ENCODE measurements at places on chromosomes 1 and 21.

DNA sequence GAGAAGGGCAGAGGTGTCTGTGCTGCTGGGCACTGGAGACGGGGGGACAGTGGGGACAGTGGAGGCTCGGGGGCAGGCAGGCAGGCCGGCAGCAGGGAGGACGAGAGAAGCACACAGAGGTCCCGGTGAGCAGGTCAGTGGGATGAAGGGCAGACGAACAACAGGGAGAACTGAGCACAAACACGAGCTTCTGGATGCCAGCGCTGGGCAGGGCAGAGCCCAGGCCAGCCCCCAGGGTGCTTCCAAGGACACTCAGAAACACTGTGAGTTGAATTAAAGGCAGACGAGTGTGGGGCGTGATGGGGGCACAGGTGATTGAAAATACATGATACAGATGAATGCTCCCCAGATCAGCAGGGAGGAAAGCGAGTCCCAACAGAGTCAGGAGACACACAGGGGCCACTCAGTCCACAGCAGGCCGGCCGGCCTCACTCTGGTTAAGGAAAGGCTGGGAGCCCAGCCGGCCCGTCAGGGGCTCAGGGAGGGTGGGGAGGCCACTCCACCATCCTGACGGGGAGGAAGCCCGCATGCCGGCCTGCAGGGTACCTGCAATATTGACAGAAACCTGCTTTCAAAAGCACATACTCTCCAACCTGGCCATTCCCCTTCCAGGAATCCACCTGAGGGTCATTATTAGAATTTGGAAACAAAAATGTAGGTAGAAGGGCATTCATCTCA is 14.1 kb downstream of the SLC19A1 start:
- no peak for DNase-seq

- no peak for DNase-seq
Measured at GRCh38 chr1:235434001-235434400, 66.8 kb downstream of the TBCE start.

- DNase-seq: no peak
Measured at GRCh38 chr1:27990920-27991537, 31.3 kb downstream of the XKR8 start.

- no peak for DNase-seq
Measured at GRCh38 chr1:85569737-85570404, 10.7 kb upstream of the CCN1 start.

- no peak for DNase-seq
Measured at GRCh38 chr21:35831230-35831629, 229.1 kb downstream of the SETD4 start.

DNA sequence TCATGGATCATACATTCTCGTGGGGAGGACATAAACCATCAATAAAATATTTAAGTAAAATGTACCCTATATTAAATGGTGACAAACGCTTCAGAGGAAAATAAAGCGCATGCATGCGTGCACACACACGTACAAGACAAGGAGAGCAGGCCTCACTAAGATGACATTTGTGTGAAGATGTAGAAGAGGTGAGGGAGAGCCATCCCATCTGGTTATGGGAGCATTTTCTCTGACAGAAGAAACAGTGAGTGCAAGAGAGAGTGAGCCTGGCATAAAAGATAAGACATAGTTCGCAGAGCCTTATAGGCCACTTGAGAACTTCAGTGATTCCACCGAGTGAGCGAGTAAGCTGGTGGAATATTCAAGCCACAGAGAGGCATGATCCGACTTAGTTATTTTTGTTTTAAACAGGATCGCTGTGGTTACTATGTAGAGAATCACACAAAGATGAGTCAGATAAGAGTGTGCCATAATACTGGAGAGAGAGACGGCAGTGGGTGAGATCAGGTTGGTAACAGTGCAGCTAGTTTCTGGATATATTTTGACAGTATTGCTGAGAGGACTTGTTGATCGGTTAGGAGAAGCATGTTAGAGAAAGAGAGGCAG is 624.2 kb downstream of the PLPP3 start:
- no peak for DNase-seq

DNA sequence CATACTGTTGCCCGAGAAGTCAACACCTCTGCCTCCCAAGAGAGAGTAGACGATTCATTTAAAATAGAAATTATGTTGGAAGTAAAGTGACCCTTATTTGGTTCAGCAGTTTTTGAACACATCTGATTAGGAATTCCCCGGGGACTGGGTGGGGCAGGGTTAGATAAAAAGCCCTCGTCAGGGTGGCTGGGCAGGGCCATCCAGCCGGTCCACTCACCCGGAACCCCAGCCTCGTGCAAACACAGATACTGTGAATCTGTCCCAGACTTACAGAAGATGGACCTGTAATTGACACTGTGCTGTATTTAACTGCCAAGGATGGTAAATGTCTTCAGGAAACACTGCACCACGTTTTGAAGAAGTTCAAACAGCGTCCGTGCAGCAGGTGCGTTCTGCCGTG is 63.7 kb downstream of the PRDM16 start:
- no peak for DNase-seq

GRCh38 chr21:44873356-44874239 is at the start of gene PTTG1IP:
TSS of gene PTTG1IP (minus strand) at chr21:44873690. CDS start at chr21:44873616, 74 bp downstream.
- DNase-seq: peak; percentile 99

- DNase-seq: no peak
Measured at GRCh38 chr1:115035652-115036051, 6.0 kb downstream of the TSHB start.

DNA sequence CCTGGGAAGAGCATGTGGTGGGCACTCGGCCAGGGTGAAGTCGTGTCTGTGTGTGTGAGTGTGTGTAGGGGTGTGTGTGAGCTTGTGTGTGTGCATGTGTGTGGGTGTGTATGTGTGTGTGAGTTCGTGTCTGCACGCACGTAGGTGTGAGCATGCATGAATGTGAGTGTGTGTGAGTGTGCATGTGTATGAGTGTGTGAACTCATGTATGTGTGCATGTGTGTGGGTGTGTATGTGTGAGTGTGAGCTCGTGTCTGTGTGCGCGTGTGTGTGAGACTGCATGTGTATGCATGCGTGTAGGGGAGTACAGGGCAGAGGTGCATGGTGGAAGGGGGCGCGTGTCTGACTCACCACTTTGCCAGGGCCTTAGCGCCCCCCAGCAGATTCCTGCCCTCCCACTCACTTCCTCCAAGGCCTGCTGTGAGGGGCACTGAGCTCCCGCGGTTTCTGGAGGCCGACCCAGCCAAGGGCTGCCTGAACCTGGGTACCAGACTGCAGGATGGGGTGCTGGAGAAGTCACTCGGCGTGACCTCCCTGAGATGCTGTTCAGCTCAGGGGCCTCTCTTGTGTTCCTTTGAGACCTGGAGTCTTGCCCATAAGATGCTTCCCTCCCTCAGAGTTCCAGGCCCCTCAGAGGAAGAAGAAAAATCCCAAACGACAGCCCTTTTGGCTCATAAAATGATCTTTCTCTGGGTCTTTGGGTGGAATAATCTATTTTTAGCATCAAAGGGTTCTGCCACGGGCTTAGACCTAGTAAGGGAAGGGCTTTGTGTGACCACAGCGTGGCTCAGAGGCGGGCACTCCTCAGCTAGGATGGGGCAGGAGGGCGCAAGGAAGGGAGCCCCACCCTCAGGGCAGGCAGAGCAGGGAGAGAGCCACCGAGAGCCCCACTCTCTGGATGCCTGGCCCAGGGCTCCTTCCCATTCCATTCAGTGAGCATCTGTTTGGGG is 41.1 kb upstream of the RUNX3 start:
- DNase-seq: no peak

GRCh38 chr1:206451134-206451686 is 19.1 kb upstream of the IKBKE start:
- no peak for DNase-seq

DNA sequence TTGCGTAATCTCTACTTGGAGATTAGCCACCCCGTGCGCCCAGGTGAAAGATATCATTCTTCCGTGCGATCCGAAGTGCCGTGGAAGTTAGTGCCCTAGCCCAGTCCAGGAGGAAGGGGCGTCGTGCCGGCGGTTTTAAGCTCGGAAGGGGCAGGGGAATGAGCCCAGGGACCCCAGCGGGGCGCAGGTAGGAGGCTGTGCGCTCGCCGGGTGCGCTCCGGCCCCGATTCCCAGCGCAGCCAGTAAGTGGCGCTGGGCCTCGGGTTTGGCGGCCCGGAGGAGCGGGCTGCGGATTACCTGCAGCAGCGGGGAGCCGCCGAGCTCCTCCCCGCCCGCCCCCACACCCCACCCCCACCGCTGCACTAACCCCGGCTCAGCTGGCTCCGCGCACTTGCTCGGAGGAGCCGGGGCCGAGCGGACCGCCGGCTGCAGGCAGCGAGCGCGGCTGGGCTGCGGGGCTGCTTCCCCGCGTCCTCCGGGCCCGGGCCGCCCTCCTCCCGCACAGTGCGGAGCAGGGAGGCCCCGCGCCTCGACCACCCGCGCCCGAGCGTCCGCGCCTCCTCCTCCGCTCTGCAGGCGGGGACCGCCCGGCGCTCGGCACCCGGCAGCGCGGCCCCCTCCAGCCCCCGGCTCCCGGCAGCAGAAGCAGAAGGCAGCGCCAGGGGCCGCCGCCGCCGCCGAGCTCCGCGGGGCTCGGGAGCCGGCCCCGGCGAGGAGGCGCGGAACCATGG is at the start of gene RYR2:
RYR2 (plus strand) TSS at position 390 of the 731 bp plus-strand sequence; CDS start at position 728, 338 bp downstream.
- no peak for DNase-seq

- no peak for DNase-seq
Measured at GRCh38 chr21:29235714-29236197, 63.0 kb upstream of the BACH1 start.

DNA sequence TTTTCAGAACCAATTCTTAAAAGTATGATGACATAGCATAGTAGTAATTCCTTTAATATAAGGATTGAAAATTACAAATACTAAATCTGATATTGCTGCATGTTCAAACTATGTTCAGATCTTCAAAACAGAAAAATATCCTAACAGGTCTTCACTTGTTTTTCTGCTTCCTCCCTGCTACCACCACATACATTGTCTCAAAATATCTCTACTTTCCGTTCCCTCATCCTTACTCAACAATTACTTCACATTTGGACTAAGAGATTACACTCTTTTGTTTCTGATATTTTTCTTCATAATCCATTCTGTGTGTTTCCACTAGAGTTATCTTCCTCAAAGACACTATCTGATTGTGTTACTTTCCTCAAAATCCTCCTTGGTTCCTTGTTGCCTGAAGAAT is 125.1 kb downstream of the NEK7 start:
- no peak for DNase-seq

DNA sequence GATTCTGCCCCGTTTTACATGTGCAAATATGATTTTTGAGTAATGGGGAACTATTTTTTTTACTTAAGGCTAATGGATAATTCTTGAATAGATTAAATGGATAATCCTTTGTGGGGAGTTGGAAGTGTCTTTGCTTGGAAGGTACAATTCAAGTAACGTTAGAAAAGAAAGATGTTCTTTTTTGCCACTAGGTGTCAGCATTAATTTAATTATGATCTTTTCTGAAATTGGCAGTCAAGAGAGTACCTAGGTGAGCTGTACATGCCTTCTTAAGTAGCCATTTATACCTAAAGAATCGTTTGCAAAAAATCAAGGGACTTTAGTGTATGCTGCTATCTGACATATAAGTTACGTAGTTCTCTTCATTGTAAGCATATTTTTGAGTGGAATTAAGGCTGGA is 2.2 kb downstream of the FBXO28 start:
- no peak for DNase-seq

DNA sequence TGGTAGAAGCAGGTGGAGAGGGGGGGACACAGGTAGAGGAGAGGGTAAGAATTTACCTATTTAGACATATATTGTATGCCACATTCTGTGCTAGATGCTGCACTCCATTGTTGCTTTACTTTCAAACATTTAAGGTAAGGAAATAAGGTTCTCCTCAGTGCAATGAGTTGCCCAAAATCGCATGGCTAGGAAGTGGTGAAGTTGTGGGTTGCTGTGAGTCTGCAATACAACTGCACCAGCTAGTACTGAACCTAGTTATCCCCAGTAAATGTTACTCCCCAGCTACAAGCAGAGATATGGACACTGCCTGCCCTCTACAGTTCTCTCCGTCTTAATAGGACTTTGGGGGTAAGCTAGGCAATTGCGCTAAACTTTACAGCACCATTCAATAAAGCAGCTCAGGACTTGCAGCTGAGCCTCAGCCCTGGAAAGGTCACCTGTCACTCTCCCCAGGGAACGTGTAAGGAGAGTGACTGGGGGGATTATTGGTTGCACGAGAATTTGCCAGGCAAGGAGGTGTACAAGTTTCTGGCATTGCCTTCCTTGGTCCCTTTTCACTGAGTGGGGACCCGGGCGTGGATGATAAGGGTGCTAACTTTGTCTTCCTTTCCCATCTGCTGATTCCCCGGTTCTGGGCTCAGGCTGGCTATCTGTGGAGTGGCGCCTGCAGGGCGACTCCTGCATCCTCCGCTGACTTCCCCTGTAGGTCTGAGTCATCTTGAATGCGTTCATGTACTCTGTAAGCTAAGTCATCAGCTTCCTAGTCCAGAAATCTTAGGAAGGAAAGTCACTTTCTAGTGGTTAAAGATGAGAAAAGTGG is 71.3 kb upstream of the CNTN2 start:
- no peak for DNase-seq

- no peak for DNase-seq
Measured at GRCh38 chr1:209597499-209597898, 14.0 kb downstream of the CAMK1G start.

DNA sequence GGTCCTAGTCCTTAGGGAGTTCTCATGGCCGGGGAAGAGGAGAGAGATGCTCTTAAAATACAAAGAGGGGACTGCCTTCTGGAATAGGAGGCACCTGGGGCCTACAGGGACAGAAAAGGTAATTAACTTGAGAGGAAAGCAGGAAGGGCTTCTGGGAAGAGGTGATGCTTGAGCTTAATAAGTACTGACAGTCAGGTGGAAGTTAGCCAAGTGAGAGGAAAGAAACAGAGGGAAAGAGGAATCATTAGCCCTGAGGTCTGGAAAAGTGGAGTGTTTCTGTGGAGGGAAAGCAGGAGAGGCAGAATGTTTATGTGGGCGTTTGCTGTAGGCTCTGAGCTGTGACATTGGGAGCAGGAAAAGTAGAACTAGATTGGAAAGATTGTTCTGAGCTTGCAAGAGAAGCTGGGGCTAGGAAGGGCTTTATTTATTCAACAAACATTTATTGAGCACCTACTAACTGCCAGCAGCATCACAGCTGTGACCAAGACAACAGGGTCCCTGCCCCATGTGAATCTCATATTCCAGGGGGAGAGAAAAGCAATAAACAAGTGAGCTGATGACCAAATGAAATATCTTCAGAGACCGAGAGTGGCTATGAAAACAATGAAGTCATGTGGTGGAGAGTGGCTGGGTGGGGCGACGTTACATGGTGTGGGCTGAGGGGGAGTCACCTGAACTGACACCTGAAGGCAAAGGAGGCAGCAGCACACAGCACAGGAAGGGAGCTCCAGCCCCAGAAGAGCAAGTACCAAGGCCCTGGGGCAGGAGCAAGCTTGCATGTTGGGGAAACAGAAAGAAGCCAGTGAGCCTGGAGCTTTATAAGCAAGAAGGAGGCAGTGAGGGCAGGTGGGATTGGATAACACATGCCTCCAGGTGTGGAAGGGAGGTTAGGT is 4.4 kb upstream of the FNDC5 start:
- no peak for DNase-seq

DNA sequence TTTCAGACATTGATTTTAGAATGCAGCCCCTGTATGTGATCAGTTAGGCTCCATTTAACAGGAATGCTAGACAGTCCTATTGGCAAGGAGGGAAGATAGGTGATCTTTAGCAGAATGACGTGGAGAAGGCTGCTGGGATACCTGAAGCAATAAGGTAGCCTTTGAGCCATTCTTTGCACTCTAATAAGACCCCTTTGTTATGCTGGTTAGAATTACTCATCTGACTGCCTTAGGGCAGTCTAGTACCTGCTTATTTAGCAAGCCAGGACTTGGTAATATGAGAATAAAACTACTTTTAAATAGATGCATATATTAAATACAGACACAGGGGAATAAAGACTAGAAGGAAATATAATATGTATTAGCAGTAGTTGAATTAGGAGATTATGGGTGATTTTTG is 29.1 kb downstream of the NGF start:
- no peak for DNase-seq

GRCh38 chr1:247829656-247830055 is 5.7 kb upstream of the OR14A16 start:
- no peak for DNase-seq

Data from T-helper 1 cell (primary cell).